ENCODE measurements at places on chromosomes 2 and 18. TPM values are rescaled to one million over a fixed set of nuclear protein-coding genes. Genes with fewer than 3 reads are reported as not detected.

The CCDC121 gene
- total RNA-seq, result 1.8 TPM

The WNT10A gene
- total RNA-seq, result not detected

The MC4R gene
- not detected for total RNA-seq

The UGT1A1 gene
- not detected for total RNA-seq

The IHH gene
- total RNA-seq, result not detected

The COL4A3 gene
- total RNA-seq, result 3.5 TPM

The PKDCC gene
- 86.0 TPM for total RNA-seq

The SULT1C2 gene
- 0.23 TPM for total RNA-seq

The PDE1A gene
- 9.7 TPM for total RNA-seq

The ANKRD23 gene
- 1.7 TPM for total RNA-seq

The RAPGEF4 gene
- total RNA-seq, result 5.0 TPM

The STARD6 gene
- total RNA-seq, result not detected

The EIPR1 gene
- 25.1 TPM for total RNA-seq
